ENCODE measurements at places on chromosomes 4 and X. TPM values are rescaled to one million over a fixed set of nuclear protein-coding genes. Genes with fewer than 3 reads are reported as not detected.

Gene CT45A1
- not detected for total RNA-seq

Gene RAB40AL
- total RNA-seq: not detected

Gene SYTL5
- 0.10 TPM for total RNA-seq

Gene AASDH
- 7.5 TPM for total RNA-seq

Gene TEX11
- not detected for total RNA-seq

Gene CENPVL2
- not detected for total RNA-seq

Gene STARD8
- 1.6 TPM for total RNA-seq

Gene NOX1
- not detected for total RNA-seq

Gene CCDC110
- not detected for total RNA-seq

Gene PABPC1L2A
- not detected for total RNA-seq

Gene MAP7D2
- 0.47 TPM for total RNA-seq

Gene CLDN34
- not detected for total RNA-seq

Gene PABPC5
- not detected for total RNA-seq

- DNase-seq: no peak
Measured at GRCh38 chr4:182923366-182923765, 6.2 kb upstream of the DCTD start.

GRCh38 chrX:134604701-134605311 is 53.5 kb downstream of the PLAC1 start:
- DNase-seq: no peak

- DNase-seq: no peak
Measured at GRCh38 chr4:185508181-185508580, 27.1 kb downstream of the PDLIM3 start.

DNA sequence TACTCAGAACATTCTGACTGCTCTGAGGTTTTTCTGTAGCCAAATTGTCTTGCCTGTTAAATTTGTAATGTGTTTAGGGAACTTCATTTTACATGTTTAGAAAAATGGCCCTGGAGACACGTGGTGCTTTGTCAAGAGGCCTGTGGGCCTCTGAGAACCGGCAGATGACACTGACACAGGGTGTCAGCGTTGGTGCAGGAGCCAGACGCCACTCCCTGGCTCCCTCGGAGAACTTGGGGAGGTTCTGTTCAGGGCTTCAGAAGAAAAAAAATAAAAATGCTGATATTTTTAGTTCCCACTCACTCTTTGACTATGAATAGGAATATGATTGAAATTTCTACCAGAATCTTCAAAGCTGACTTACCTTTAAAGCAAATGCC is 190.9 kb upstream of the GATB start:
- DNase-seq: no peak

DNA sequence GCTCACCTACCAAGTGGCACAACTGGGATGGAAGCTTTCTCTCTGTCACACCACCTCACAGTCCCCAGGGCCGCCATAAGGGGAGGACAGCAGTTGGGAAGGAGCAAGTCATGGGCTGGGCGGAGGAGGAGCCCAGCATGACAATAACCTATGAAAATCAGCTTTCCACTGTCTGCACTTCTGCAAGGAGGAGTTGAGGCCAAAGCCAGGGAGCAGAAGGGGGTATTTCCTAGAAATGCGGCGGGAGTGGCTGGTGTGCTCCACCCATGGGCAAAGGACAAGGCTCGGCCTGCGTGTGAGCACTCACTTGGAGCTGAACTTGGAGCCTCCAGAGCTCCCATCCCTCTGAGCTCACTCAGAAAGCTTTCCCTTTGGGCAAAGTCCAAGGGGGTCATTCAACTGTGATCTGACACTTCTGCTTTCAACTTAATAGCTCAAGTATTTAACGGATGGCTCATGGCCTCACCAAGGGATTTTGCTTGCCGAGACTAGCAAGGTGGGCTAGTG is 18.5 kb downstream of the APLN start:
- DNase-seq: no peak

- DNase-seq: no peak
Measured at GRCh38 chrX:29992083-29992482, 223.3 kb upstream of the MAGEB2 start.

DNA sequence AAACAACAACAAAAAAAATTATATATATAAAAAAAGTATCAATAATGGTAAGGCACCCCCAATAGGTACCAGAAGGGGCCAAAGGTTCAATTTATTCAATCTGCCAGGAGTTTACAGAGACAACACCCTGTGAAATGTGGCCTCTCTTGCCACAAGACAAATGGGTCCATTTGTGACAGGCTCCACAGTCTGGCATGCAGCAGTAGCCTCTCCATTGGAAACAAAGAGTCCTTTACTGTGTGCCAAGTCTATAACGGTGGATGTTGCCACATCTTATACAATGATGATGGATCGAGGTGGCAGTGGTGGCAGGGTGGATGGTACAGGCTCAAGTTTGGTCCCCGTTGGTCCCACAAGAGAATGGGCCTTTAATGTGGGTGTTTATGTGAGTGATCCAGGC is 70.1 kb upstream of the SH3RF1 start:
- DNase-seq: no peak

- DNase-seq: no peak
Measured at GRCh38 chr4:40710484-40711254, 39.1 kb upstream of the NSUN7 start.

GRCh38 chr4:152972821-152973628 is 36.9 kb downstream of the FHDC1 start:
- peak; percentile 88 for DNase-seq

DNA sequence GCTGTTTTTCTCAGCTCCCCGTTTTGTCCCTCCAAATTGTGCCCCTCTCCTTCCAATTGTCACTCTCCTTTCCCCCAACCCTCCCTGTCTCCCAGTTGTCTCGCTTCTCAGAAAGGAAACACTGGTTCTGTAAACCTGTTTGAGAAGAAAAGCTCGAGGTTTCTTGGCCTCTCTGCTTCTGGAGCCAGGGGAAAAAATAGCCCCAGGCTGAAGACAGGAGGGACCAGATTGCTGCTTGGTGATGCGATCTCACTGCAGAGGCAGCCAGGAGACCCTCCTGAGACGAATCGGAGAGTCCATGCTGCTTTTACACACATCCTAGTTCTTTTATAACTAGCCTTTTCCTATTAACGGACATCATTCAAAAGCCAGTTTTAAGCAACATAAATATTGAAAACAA is 21.2 kb downstream of the TRIML1 start:
- no peak for DNase-seq

DNA sequence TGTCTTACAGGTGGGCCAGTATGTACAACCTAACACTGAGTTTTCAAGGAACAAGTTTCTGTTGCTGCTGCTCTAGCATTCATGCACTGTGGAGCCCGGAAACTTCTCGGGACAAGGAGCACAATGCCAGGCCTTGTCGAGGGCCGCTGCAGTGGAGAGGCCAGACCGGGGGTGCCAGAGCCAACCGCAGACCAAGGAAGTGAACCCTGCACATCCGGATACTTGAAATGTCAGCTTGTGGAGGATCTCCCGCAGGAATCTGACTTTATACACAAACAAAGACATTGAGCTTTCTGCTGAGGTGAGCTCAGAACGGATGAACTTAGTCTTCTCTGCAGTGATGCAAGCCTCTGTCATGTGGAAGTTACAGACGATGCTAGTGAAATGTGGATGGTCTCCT is 99.5 kb downstream of the ZNF827 start:
- no peak for DNase-seq

DNA sequence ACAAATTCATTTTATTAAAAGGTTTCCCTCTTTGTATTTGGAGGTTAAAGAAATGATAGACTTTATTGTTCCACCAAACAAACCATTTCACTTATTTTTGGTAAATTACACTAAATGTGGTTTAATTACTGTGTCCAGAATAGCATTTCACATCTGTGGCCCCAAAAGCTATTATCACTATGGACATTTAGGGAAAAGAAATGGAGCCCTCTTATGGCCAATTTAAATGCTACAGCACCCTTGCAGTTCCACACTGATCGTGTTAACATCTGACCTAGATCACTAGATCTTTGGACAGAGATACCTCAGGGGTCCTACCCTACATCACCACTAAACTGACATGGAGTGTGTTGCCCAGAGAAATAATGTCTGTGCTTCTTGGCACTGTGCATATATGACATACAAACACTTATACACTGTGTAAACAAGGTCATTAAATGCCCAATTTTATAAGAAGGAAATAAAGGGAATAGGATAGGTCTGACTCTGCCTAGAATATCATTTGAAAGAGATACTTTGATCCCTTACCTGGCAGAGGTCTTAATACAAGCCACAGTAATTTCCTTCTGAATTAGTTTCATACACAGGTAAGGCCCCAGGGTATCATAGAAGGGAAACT is 163.9 kb downstream of the KDR start:
- DNase-seq: peak; percentile 41

DNA sequence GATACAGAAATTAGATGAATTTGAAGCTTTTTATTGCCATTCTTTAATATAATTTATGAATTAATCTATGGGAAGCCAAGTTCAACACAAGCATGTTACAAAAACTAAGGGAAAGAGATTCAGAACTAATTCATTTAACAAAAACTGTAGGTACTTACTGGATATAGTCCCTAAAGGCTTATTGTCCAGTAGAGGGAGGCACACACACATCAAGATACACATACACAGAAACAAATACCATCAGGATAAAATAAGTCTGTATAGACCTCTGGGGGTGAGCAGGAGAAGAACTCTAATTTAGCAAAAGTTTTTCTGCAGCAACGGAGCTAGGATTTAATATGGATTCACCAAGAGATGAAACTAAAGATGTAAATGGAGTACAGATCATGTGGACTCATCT is 83.0 kb upstream of the IL13RA1 start:
- DNase-seq: peak; percentile 45

GRCh38 chr4:109298279-109299010 is 4.0 kb downstream of the COL25A1 start:
- DNase-seq: no peak

DNA sequence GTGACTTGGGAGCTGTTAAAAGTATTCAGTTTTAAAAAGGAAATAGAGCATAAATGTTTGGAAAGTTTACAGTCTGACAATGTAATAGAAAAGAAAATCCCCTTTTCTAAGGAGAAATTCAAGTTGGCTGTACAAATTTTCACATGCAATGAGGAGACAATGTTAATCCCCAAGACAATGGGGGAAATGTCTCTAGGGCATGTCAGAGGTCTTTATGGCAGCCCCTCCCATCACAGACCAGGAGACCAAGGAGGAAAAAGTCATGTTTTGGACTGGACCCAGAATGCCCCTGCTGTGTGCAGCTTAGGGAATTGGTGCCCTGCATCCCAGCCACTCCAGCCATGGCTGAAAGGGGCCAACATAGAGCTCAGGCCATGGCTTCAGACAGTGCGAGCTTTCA is 831.1 kb upstream of the ADGRL3 start:
- DNase-seq: no peak

- DNase-seq: no peak
Measured at GRCh38 chrX:11540532-11541377, 125.0 kb downstream of the ARHGAP6 start.

- no peak for DNase-seq
Measured at GRCh38 chr4:26065833-26066232, 151.8 kb downstream of the SMIM20 start.

DNA sequence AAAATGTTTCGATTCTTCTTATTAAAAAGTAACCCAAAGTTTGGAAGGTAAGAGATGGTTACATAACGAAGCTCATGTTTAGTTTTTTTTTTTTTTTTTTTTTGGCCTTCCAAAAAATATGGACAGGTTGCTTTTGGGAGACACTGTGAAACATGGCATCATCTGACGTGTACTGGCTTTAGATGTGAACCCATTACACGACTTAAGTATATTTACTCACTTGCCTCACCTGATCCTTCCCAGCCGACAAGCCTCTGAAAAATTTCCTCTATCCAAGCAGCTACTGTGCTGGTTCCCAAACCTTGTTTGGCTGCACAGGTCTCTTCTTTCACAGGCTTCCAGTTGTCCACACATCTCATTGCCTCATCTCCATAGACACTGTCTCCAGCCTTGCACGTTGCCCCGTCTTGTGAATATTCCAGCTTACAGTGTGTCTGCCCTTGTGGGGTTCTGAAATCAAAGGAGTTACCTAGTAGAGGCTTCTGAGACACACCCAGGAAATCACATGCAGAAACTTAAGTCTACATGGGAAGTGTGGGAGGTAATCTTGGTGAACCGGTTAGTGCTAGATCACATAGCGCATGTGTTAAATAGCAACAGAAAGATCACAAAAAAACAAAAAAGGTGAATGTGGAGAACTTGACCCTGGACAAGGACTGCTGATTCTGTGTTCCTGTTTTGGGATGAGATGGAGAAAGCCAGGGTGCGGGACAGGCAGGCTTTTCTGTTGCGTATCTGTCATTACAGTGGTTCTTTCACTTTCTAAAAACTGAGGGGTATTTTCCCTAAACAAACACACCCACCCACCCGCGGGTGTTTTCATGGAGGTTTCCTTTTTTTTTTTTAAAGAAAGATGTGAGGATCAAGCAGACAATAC is 328.6 kb downstream of the ARHGAP10 start:
- no peak for DNase-seq

DNA sequence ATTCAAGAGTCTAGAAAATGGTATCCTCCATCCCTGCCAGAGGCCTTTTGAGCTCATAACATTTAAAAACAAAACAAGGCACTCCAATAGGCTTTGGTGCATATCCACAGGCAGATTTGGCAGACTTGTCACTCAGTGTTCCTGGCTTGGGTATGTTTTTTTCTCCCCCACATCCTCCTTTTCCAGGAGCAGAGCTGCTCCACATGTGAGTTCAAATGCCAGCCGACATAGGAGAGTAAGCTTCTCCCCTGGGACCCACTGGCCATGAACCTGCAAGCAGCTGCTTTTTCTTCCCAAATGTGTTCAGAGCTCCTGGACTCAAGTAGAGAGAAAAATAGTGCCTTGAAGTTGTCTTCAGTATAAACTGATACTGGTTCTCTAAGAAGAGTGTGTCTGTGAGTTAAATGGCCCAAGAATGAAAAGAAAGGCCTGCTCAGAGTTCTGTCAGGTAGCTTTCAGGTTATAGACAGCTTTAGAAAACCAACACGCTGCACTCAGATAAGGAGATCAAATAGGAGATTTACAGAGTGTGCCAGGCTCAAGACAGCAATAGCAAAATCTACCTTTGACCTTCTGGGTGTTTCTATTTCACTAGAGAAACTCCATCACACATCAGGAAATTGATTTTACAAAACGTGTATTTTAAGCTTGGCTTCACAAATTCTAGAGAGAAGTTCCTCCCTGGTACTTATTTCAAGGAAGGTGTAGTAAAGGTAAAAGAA is 162.5 kb upstream of the GALNT7 start:
- DNase-seq: no peak
